Thoracic aorta (tissue), 2 donors: ENCODE measurements at places on chromosomes 7 and 10. TPM values are rescaled to one million over a fixed set of nuclear protein-coding genes. Genes with fewer than 3 reads are reported as not detected.

DNA sequence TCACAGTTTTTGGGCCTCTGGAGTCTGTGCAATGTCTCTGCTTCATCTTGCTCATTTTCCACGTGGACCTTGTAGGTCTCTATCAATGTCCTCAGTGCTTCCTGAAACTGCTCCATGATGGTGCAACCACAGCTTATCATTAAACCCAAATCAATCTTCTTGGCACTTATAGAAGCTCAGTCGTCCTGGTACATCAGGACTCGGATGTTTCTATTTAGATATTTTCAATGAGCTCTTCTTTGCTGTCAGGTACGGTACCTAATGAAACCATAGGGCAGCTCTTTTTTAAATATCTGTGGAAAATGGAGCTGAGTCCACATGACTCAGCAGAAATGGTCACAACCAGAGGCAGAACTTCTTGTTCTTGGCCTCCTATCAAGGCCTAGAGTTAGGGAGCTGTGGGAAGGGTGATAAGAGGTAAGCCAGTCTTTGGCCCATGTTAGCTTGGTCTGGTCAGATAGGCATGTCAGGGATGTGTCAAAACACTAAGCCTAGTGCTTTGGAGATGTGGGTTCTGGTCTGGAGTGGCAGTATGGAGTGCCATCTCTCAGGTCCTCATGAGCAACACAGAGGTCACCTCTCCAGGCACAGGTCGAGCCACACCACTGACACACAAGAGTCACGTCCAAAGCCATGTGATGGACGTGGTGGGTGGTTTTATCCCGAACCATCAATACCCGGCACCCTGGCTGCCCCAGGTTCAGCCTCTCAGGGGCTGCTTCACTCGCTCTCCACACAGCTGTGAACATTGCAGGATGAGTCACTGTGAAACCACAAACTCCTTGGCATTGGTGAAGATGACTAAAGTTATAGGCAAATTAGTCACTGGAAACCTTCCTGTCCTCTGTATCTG, 87.0 kb downstream of the TBXAS1 start:
- no peaks in the 10 kb centered on the region for H3K27me3 ChIP-seq
- H3K36me3 ChIP-seq = no peaks in the 10 kb centered on the region
- peak; percentile 13 for DNase-seq

DNA sequence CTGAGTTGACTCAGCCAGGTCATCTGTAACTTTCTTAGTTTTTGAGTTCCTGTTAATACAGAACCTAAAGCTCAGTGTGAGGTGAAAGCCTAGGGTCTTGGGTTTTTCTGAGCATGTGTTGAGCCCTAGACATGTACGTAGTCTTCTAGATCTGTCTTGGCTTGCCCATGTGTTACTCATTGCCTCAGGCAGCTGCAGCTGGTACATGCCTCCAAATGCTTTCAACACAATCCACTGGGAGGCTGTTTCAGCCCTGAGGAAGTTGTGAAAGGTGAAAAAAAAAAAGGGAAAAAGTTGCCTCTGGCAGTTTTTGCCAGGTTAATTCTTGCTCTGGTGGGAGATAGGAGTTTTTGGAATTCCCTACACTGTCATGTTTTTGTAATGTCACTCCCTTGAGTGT, 134.6 kb downstream of the RNF216 start:
- H3K4me3 ChIP-seq = no peak overlapping the region
- no peak for DNase-seq
- peaks cover 24% of the 10 kb centered on the region for H3K36me3 ChIP-seq
- H3K4me1 ChIP-seq = peaks cover 6% of the 10 kb centered on the region
- no peaks in the 10 kb centered on the region for H3K27me3 ChIP-seq

- no peak overlapping the region for H3K27ac ChIP-seq
- no peak overlapping the region for H3K4me3 ChIP-seq
- H3K4me1 ChIP-seq = peaks cover 10% of the 10 kb centered on the region
- no peak for DNase-seq
- H3K27me3 ChIP-seq = no peaks in the 10 kb centered on the region
These were observed 68.1 kb upstream of the SFMBT2 start for GRCh38 chr10:7478727-7479457.

Gene ANKRD7
- total RNA-seq = not detected

Gene C10orf62
- not detected for total RNA-seq
